ENCODE measurements at places on chromosomes 3 and 15.

GRCh38 chr3:185796431-185797107, 28.3 kb downstream of the IGF2BP2 start:
- peak; percentile 96 for DNase-seq

- no peak for DNase-seq
Observed at GRCh38 chr3:48022178-48022577, 6.0 kb upstream of the MAP4 start.

- DNase-seq = no peak
Observed at GRCh38 chr3:189863031-189863430, 231.8 kb downstream of the TP63 start.

GRCh38 chr3:88440701-88441100, 290.9 kb downstream of the C3orf38 start:
- DNase-seq = no peak

DNA sequence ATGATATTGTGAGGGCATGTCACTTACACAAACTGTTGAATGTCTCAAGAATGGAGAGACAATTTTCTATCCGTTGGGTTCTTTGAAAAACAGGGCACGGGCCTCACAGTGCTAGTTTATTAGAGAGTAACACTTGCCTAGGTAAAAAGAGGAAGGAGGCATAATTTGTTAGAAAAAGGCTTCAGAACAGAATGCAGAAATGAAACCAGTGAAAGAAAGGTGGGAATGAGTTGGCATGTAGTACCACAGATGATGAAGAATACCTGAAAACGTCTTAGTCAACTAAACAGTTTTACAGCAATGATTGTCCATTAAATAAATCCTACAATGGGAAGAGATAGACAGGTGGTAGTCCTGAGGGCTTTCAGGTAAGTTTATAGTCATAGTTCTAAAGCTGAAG, 1399.7 kb upstream of the CADM2 start:
- DNase-seq = no peak

GRCh38 chr3:99211309-99211708, 309.8 kb upstream of the DCBLD2 start:
- DNase-seq = no peak

- DNase-seq = peak; percentile 77
Observed at GRCh38 chr15:69591905-69592508, 139.4 kb downstream of the RPLP1 start.

- no peak for DNase-seq
Observed at GRCh38 chr3:9552252-9552999, 1.2 kb downstream of the LHFPL4 start.

DNA sequence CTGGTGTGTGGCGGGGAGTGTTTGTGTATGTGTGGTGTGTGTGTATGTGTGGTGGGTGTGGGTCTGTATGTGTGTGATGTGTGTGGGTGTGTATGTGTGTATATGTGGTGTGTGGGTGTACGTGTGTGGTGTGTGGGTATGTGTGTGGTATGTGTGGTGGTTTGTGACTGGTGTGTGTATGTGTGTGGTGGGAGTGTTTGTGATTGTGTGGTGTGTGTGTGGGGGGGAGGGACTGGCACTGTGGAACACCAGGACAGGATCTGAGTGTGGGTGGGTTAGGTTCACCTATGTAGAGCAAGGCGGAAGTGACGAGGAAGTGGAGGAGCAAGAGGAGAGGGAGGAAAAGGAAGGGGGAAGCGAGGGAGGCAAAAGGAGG, 510.8 kb downstream of the SHQ1 start:
- no peak for DNase-seq

DNA sequence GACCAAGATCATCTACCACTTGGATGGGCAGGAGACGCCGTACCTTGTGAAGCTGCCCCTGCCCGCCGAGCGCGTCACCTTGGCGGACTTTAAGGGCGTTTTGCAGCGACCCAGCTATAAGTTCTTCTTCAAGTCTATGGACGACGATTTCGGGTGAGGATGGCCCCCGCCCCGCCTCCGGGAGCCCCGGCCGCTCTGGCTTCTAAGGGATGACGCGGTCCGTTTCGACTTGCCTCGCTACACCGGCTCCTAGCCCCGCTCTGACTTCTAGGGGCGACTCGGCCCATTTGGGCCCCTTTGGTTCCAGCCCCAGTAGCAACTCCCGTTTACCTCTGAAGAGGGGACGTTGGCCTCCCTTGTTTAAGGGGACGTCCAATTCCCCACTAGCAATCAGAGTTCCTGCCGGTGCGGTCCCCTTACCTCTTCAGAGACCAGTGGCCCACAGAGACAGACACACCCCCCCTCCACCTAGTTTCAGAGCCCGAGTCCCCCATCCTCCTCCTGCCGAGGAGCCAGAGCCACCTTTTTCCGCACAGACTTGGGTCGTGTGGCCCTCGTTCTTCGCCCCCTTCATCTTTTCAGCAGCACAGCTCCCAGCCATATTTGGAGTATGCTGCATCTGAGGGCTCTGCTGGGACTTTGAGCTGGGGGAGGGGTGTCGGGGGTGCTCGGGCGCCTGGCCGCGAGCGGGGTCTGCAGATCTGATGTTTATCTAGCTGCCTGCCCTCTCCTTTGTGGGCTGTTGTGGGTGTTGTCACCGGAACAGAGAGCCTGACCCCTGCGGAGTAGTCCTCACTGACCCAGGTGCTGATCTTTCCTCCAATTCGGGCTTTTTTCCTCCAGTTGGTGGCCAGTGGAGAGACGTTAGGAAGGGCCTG, 706 bp downstream of the DVL3 start:
- DNase-seq = no peak

GRCh38 chr15:74955796-74956647, 550 bp downstream of the RPP25 start:
- no peak for DNase-seq

GRCh38 chr15:89167267-89168176, 53.9 kb downstream of the RLBP1 start:
- DNase-seq = peak; percentile 76

DNA sequence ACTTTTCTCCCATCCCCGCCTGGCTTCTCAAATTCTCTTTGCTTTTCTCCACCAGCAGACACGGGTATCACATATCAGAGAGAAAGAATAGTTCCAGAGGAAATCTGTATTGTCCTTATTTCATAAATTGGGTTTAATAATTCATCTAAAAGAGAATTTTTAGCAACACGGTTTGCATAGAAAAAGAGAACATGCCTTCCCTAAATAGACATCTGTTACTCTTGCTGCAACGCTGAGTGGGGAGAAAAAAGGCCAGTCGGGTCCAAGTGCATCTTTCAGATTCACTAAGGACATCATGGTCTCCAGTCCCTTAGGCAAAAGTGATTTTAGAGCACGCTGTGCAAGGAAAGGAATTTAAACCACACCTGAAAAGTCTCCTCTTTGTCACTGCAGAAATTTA, 201.3 kb downstream of the ABHD5 start:
- no peak for DNase-seq

DNA sequence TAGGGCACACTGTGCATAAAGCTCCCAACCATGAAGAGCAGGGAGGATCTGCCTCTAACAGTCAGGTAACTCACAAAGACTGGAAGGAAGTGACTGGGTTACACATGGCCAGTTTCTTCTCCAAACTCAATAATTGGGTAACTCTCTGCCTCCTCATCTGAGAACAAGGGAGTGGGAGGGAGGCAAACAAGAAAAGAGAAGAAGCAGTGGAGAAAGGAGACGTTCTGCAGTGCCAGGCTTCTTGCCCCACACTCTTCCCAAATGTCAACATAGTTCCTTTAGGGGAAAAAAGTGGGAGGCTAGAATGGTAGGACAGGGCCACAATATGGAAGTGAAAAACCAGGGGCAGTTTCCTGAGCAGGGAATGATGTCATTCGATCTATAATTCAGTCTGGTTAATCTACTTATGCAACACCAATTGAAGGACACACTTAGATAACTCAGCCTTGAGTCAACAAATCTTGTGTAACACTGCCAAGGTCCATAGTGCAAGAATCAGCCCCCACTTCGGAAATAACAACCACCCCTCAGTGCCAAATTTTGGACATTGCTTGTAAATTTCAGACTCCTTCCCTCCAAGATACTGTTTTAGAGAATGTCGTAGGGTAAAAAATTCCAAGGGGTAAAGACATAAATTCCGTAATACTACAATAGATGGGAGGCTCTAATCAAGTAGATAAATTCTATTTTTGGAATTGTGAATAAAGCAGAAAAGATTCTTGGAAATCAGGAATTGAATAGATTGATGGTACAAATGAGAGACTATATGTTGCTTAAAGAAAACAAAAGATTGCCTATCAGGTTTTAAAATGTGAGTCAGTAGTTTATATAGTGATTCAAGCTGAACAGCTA, 143.0 kb downstream of the LPP start:
- no peak for DNase-seq

GRCh38 chr3:26838026-26838425, 215.5 kb downstream of the LRRC3B start:
- no peak for DNase-seq

DNA sequence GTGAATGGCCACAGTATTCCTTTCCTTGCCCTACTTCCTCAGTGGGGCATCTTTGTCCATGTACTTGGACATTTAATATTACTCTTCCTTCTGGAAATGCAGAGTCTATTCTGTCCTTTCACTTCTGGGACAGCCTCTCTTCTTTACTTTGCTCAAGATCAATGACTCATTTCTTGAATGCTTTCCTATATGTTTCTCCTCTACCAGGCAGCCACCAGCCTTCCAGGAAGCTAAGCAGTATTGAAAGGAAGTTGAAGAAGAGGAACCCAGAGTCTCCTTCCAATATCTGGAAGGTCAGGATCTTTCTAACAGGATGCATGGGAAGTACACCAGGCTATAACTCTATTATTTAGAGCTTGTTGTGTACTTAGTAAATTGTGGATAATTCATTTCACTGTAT, 182.8 kb downstream of the CD47 start:
- no peak for DNase-seq

DNA sequence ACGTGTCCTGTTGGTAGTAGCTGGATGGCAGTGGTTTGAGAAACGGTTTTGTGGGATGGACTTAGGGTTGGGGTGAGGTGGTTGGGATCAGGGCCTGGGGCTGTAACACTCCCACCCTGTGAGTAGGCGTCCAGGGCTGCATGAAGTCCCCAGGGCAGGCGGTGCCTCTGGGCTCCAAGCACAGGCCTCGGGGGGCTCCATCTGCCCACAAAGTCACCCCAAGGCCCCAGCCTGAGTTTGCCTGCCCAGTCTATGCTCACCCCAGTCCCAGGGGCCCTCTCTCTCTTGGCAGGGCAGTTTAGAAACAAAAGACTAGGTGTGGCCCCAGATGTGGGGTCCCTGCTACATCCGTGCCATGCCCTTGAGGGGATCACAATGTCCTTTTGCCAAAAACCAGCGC, 86.9 kb upstream of the PRR23E start:
- DNase-seq = no peak

DNA sequence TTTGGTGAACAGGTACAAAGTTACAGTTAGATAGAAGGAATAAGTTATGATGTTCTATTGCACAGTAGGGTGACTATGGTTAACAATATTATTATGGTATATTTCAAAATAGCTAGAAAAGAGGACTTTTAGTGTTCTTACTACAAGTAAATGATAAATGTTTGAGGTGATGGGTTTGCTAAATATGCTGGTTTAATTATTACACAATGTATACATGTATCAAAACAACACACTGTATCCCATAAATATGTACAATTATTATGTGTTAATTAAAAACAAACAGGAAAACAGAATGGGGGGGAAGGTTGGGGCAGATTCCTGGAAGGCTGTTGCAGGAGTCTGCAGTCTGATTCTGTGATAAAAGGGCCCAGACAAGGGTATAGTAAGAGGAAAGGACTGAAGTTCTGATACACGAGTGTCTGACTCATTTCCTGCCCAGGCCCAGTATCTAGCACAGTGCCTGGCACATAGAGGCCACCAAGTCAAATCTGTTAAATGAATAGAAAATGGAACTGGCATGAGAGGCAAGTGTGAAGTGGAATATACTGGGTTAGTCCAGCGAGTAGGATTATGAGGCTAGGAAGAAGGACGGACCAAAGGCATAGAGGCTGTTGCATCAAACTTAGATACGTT, 7.2 kb upstream of the ENTPD3 start:
- DNase-seq = no peak

GRCh38 chr3:27290760-27291159, 78.4 kb downstream of the NEK10 start:
- no peak for DNase-seq

DNA sequence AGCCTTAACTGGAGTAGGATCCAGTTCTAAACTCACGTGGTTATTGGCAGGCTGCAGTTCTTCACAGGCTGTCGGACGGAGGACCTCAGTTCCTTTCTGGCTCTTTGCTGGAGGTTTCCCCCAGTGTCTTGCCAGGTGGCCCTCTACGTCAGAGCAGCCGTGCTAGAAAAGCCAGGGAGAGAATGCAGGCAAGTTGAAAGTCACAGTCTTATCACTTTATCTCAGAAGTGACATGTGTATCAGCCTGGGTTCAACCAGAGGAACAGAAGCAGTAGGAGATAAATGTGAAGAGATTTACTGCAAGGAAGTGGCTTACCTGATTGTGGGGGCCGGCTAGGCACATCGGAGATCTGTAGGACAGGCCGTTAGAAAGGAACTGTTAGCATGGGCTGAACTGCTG, 125.3 kb upstream of the BNIP2 start:
- DNase-seq = no peak

- peak; percentile 55 for DNase-seq
Observed at GRCh38 chr3:37608061-37608702, 253.5 kb upstream of the CTDSPL start.

- DNase-seq = no peak
Observed at GRCh38 chr3:191444569-191444968, 16.4 kb upstream of the PYDC2 start.

- no peak for DNase-seq
Observed at GRCh38 chr15:90710436-90711027, 6.6 kb upstream of the BLM start.

- DNase-seq = no peak
Observed at GRCh38 chr3:117234331-117234730, 524.8 kb downstream of the TUSC7 start.

DNA sequence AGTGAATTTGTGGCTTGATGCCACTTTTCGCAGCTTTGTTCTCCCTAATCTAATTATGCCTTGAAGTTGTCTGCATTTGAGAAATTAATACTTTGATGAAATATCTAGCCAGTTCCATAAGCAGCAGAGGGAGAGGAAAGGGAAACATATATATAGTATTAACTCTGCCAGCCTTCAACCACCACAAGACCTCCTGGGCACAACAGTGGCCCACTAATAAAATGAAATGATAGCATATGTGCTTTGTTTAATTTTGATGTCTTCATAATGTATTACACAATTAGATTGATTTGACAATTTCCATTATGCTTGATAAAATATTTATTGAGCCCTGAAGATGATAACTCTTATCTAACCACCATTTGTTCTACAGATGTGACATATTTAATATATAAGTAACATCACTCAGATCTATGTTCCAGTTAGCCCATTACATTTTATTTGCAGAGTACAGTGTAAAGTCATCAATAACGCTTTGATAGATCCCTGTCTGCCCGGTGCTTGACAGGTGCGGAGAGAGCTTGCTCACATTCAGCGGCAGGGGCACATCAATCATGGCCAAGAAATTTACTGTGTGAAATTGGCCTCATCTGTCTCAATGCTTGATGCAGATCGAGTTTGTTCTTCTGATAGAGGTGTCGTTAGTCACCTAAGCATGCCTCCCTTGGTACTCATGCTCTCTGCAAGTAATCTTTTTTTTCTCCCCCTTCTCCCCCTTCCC, 187.4 kb downstream of the MECOM start:
- DNase-seq = no peak

GRCh38 chr15:69897471-69898237, 200.1 kb downstream of the TLE3 start:
- no peak for DNase-seq

GRCh38 chr3:17407576-17407975, 334.9 kb downstream of the TBC1D5 start:
- no peak for DNase-seq
